ENCODE measurements at places on chromosomes 7 and 10.

- no peak for DNase-seq
Observed at GRCh38 chr7:50826371-50827172, 43.9 kb upstream of the GRB10 start.

- DNase-seq, result no peak
Observed at GRCh38 chr7:151859111-151859947, 17.6 kb downstream of the PRKAG2 start.

DNA sequence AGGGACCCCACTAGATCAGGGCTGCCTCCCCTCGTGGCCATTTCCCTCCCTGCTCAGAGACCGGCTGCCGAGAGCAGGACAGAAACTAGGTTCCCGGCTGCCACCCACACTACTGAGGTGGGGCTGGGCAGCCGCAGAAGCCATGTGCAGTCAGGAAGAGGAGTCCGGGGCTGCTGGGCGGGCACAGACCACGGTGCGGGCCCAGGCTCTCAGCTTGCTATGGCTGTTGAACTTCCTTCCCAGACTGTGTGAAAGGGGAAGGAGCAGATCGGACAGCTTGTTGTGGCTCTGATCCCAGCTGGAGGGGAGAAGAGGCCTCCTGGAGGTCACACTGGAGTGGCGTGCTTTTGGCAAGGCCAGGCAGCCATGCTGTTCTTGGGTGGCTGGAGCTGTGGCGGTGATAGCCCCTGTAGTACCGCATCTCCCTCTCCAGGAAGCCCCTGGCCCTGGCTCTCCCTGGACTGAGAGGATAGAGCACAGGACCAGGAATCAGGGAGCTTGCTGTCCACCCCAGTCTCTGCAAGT is 56.8 kb downstream of the HK1 start:
- DNase-seq, result no peak

GRCh38 chr10:58280477-58280876 is 11.5 kb downstream of the CISD1 start:
- DNase-seq, result no peak

DNA sequence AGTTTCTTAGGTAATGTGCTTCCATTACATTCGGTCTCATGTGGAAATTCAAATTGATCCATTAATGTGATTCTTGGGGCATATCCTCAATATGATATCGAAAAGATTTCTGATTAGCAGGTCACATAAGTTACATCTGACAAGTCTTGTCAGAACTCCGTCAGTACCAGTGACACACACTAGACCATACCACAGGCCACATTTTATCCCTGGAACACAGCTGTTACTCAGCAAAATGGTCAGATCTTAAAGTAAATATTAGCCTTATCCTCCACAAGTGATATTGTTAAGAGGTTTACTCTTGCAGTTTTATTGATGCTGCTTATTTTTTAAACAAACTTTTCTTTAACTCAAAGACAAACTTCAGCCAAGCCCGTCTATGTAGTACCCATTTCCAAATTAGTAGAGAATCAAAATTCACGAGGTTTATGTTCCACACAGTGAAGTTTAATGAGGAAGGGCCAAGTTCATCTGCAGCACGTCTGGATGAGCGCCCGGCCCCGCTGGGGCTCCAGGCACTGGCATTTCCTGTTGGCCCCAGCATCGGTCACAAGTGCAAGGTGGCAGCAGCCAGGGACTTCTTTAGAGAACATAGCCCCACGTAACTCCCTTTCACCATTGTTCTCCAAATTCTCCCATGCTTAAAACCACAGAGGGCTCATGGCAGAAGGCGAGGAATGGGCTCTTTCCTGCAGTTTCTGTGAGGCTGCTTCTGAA is 132.2 kb downstream of the VIPR2 start:
- DNase-seq, result no peak

Measured in D341Med (cell line).